Cerebellar cortex (tissue), 1 donor: ENCODE measurements at places on chromosomes 13 and 19.

- DNase-seq, result no peak
These were observed 6.6 kb downstream of the ATP7B start for GRCh38 chr13:52004511-52005170.

- DNase-seq, result no peak
These were observed 4.5 kb downstream of the ADGRE1 start for GRCh38 chr19:6891761-6892385.

DNA sequence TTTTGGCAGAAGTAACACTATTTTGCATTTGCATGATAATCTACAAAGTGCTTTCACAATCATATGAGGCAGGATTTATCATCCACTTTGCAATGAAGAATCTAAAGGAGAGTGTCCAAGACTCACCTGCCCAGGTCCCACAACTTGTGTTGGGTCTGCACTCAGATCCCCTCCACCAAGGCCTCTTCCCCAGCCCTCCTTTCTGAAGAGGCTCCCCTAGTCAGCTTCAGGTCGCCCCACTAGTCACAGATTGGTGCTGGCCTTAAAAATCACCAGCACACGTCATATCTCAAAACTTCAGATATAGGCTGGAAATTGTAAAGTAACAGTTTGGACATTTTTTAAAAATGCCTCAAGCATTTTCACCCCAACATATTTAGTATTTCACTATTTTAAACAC is 17.5 kb downstream of the ATP7B start:
- no peak for DNase-seq

- no peak for DNase-seq
These were observed 15.0 kb upstream of the CCNA1 start for GRCh38 chr13:36417331-36417730.

- DNase-seq, result no peak
These were observed at the start of gene EFNA2 for GRCh38 chr19:1285737-1286360. EFNA2 (plus strand) TSS chr19:1285873; CDS start chr19:1286169, 296 bp downstream.

DNA sequence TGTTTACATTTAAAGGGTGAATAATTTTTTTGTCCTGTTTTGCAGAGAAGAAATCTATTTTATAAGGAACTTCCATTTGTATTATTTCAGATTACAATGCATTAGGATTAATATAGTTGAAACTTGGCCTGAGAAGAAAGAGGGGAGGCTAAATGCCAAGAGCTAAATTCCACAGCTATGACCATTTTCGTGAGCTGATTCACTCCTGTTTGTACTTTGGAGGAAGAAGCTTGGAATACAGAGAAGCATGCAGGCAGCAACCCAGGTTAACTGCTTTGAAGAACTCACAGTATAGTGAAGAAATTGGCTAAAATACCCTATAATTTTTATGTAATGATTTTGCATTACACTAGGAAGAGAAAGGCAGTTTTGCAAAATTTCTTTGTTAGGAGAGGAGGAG is 309.4 kb upstream of the KLF12 start:
- no peak for DNase-seq

DNA sequence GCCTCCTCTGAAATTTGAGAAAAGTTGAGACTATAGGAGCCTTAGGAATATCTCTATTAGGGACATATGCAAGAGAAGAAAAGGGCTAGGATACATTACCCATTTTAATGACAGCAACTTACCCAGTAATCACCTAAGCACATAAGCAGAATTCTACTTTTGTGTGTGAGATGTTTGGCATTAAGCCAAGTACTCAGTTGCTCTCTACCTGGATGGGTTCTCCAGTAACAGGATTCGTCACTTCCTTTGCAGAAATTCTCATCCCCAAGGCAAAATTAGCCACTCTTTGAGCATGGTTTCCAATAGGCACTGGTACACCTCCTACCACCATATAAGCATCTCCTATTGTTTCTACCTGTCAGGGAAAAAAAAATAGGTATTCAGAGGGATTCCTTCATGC is 95.1 kb downstream of the C13orf42 start:
- no peak for DNase-seq

- no peak for DNase-seq
These were observed 98.8 kb downstream of the COL4A1 start for GRCh38 chr13:110208116-110208515.

- no peak for DNase-seq
These were observed 392.8 kb downstream of the KCNRG start for GRCh38 chr13:50408068-50408467.

GRCh38 chr13:71210861-71211260 is 656.1 kb downstream of the DACH1 start:
- DNase-seq, result no peak

DNA sequence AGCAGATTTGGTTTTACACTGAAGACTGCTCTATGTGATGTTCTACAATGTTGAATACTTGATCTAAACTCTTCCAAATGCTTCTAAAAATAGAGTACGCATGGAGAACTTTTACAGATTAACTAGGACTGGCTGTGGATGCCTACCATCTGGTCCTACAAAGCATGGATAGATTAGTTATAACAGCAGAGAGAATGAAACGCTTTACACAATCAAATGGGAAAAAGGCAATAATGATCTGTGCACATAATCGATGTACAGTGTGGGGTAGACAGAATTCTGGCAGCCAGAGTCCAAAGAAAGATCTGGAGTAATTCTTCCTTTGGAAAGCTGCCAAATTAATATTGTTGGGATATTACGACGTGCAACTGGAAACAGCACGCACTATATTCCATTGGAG is 1885.5 kb upstream of the PRR20A start:
- DNase-seq, result no peak

GRCh38 chr13:98721825-98722510 is 30.5 kb downstream of the SLC15A1 start:
- DNase-seq, result no peak

GRCh38 chr19:43688059-43688701 is 18.2 kb upstream of the PLAUR start:
- no peak for DNase-seq

GRCh38 chr13:36829753-36830152 is 10.7 kb downstream of the RFXAP start:
- DNase-seq, result peak; percentile 19

GRCh38 chr13:46176756-46177155 is 5.2 kb downstream of the LCP1 start:
- DNase-seq, result no peak

GRCh38 chr13:20129076-20129475 is 31.8 kb downstream of the GJA3 start:
- DNase-seq, result no peak

GRCh38 chr13:50074843-50075242 is 59.6 kb downstream of the KCNRG start:
- DNase-seq, result no peak

- no peak for DNase-seq
These were observed 48.0 kb downstream of the LNX2 start for GRCh38 chr13:27572234-27572901.

- peak; percentile 89 for DNase-seq
These were observed 1.0 kb downstream of the REX1BD start for GRCh38 chr19:18589380-18590272.

DNA sequence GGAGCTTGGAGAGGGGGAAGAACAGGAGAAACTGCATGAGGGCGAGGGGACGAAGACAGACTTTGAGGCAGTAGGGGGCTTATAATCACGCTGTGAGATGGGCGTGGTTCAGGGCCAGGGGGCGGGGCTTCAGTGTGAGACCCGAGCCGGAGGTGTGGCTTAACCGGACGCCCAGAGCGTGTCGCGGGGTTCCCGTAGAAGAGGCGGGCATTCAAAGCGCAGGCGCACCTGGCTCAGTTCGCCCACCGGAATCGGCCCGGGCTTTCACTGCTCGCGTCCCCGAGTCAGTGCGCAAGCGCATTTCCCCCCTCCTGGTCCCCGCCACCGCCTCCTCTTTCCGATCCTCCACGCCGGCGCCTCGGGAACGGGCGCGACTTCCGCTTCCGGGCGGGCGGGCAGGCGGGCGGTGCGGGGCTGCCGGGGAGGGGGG is 225 bp upstream of the ZNF865 start:
- peak; percentile 97 for DNase-seq

DNA sequence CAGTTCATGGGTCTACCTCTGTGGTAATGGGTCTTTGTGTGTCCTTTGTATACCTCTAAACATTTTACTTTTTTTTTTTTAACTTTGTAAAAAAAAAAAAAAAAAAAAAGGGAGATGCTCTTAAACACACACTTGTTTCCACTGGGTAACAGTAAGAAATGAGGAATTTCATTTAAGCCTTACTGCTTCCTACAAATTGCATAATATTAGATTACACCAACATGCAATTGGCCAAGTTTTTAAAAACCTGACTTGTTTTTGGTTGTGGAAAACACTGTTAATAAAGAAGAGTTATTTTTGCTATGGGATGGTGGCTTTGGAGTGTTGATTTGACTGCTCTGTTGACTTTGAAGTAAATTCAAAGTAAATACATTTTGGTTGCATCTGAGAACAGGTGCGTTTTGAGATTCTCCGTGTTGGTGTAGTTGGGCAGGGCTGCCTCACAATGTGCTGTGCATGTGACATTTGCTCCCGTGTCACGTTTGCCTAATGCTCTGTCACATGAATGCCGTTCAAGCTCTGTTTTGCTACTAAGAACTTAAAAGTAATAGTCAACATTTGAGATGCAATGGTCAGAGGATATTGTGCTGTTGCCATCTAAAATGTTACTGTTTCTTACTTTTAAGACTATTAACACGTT is 202.4 kb downstream of the LMO7 start:
- no peak for DNase-seq

DNA sequence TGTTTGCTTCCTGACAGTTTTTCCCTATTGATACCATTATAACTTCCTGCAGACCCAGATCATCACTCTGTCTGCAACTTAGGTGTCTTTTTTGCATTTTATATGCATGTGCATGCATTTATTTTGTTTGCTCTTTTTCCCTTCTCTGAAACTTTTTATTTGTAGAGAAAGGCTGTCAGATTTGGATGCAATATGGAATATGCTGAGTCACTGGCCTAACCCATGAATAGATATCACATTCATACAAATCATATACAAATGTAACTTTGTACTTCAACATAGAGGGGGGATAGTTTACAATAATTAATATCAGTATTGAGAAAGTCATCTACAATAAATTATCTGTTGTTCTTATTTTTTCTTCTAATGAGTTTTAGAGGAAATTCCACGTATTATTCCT is 1465.0 kb downstream of the EFNB2 start:
- DNase-seq, result no peak

- no peak for DNase-seq
These were observed 403.5 kb upstream of the GPC6 start for GRCh38 chr13:92823059-92823458.

GRCh38 chr13:30943881-30944280 is 11.4 kb downstream of the TEX26 start:
- no peak for DNase-seq

DNA sequence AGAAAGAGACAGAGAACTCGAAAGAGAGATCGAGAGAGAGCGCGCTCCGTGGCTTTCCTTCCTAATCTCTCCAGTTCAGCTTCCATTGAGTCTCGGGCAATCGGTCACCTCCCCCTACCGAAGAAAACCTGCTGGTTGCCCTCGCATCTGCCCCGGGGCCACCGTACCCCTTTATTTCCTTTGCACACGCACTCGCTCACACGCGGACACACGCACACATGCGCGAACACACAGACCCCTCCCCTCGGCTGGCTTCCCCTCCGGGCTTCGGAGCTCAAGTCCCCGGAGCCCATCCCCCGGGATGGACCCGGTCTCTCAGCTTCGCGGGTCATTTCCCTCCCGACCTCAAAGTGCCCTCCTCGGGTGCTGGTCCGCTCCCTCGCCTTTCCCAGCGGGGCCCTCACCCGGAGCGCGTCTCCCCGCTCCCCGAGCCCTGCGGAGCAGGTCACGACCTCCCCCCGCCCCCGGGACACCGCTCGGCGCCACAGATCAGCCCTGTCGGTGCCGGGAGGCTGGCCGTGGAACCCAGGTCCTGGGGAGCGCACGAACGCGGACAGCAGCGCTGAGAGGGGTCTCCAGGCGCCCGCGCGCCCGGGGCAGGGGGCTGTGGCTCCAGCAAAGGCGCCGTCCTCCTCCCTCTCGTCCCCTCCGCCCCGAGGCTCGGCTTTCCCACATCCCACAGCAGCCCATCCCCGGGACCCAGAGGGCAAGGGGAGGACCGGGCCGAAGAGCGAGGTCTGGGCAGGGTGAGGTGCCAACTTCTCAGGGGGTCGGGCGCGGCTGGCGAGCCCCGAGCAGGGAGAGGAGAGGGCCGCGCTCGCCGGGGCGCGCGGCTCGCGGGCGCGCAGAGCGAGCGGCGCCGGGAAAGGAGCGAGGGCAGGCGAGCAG is 1.8 kb downstream of the DACH1 start:
- DNase-seq, result no peak

GRCh38 chr13:100131863-100132574 is 43.1 kb downstream of the PCCA start:
- no peak for DNase-seq

DNA sequence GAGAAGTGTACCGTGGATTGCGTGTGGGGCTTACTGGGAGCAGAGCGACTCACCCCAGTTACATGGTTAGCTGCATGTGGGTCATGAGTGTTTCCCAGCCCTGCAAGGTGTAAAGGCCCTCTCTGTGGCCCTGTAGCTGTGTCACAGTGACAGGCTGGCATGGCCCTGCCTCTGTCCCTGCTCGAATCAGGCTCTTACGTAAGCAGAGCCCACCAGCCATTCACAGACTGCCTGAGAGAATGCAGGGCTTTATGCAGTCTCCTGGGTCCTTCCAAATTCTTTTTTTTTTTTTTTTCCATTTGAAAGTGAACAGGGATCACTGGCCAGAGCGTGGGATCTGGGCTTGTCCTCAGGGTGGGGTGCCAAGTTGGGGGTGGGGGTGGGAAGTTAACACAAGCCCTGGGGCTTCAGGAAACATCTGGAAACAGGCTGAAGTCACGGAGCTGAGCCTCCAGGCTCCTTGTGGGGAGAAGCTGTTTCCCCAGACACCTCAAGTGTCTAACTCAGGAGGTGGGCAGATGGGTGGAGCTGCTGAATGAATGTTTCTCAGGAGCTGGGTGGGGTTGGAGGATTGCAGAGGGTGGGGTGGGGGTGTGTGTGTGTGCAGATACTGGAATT is 13.4 kb downstream of the TECR start:
- DNase-seq, result no peak

- DNase-seq, result no peak
These were observed 2.2 kb downstream of the DCUN1D2 start for GRCh38 chr13:113488283-113488682.

- no peak for DNase-seq
These were observed 66.1 kb upstream of the FRY start for GRCh38 chr13:31965361-31966066.

DNA sequence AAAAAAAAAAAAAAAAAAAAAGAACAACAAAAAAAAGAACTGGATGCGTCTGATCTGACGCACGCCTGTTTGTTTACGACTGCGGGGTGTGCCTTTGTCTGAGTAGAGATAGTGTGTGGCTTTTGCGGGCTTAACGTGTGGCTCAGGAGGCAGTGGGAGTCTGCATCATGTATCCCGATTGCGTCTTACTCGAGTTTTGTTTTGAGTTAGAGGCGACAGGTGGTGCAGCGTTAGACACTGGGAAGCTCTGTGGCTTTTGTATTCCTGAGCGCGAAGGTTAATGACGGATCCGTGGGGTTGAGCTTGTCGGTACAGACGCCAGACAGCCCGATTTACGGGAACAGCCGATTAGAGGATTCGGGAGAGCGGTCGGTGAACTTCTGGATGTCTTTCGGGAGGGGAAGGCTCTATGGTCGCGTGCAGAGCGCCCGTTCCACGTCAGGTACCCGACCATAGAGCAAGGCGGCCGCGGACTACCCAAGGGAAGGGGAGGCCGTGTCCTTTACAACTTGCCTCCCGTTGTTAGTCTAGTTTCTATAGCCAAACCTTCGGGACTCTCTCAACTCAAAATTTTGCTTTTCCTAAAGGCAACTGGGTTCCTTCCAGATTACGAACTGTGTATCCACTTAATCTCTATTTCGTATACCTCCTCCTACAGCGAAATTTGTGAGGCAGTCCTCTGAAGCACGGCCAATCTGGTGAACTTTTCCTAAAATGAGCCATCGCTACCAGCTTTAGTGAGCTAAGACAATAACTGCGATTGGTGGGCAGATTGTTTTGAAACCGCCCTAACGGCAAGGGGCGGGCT is 926 bp upstream of the HNRNPUL1 start:
- no peak for DNase-seq
